Activated CD8-positive, alpha-beta memory T cell treated with anti-CD3 and anti-CD28 coated beads for 1 hour (primary cell): ENCODE measurements at places on chromosomes 6 and 20.

- no peak for DNase-seq
These were observed 84.9 kb downstream of the TIAM2 start for GRCh38 chr6:155079985-155080452.

DNA sequence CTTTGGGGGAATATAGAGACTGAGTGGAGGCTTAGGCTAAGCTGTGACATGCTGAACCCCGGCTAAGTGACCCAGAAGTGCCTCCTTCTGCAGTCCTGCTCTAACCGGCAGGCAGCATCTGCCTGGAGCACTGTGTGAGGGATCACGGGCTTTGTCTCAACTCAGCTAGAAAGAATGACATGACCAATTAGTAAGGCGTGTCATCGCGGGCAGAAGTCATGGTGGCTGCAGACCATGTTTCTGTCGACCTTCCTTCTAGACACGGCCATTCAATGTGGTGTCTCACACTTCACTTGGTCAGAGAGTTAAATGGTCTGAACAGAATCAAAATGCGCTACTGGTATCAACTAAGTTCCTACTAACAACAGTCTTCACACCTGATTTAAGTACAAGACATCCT is 35.0 kb downstream of the HUS1B start:
- DNase-seq = no peak

GRCh38 chr6:104711371-104711770 is 148.3 kb downstream of the HACE1 start:
- DNase-seq = no peak

GRCh38 chr6:99589290-99589672 is 17.4 kb upstream of the PRDM13 start:
- no peak for DNase-seq

DNA sequence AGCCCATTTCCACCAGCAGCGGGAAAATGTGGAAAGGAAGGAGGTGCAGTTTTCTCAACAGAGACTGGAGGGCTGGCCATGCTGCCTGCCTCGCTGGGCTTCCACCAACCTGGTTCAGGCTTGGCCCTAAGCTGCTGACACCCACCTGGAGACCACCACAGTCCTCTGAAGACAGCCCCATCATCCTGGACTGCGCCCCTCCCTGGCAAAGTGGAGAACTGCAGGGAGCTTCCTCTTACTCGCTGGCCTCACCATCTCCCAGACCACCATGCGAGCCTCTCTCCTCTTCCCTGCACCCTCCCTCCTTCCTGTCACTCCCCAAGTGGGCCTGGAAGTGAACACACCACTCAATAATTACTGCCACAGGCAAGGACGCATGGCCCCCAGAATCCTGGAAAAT is 71.5 kb downstream of the PSMG4 start:
- DNase-seq = no peak
